Activated CD8-positive, alpha-beta memory T cell treated with anti-CD3 and anti-CD28 coated beads for 1 hour (primary cell): ENCODE measurements at places on chromosomes 7 and 10.

DNA sequence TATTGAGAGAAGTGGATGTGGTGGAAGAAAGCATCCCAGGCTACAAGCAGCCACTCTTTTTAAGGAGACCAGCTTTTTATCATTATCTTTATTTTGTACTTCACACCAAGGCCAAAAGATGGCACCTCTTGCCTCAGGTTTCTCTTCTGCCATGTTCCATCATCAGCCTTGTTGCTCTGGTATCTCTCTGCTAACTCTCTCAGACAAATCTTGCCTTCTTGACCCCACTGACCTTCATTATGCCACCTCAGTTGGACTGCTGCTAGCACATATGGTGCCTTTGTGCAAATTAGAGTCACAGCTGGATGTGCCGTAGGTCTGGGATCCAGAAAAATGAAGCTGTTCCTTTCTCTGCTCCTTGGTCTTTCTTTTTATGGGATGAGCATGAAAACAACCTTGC is 47.1 kb upstream of the DYNC1I1 start:
- no peak for DNase-seq

DNA sequence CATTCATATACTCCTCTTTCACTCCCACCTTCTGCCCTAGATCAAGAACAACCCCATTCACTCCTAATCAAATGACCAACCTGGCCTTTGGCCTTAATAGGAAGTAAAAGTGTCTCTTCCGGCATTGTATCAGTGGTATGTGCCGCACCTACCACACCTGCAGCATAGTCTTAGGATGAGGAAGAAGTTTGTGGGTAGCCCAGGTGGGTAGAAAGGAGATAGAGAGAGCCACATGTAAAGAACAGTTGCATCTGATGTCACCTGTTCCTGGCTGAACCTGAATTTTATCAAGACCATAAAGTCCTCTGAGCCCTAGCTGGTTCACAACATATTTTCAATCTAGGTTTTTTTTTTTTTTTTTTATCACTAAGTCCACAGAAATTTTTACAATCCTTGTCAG is 55.5 kb upstream of the PTPN12 start:
- DNase-seq, result no peak

DNA sequence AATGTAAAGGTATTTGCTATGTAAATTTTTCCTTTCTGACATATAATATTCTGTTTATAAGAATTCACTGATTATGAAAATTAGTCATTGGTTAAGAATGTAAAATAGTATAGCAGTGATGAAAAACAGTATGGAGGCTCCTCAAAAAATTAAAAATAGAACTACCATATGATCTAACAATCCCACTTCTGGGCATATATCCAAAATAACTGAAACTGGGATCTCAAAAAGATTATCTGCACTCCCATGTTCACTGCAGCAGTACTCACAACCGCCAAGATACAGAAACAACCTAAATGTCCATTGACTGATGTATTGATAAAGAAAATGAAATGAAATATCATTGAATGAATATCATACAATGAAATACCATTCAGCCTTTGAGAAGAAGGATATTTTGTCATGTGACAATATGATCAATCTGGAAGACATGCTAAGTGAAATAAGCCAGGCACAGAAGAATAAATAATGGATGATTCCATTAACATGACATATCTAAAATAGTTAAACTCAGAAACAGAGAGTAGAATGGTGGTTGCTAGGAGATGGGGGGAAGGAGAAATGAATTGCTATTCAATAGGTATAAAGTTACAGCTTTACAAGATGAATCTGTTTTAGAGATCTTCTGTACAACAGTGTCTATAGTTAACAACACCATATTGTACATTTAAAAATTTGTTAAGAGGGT is 14.0 kb downstream of the C10orf88 start:
- DNase-seq, result no peak

- DNase-seq, result no peak
Observed at GRCh38 chr7:56447864-56448693, 331.9 kb upstream of the NUPR2 start.

GRCh38 chr10:58262766-58263165 is 4.9 kb downstream of the IPMK start:
- DNase-seq, result no peak

GRCh38 chr7:30038196-30038980 is 10.2 kb downstream of the PLEKHA8 start:
- DNase-seq, result no peak

- DNase-seq, result no peak
Observed at GRCh38 chr7:127873151-127873550, 158.1 kb downstream of the LRRC4 start.

GRCh38 chr10:50392426-50392825 is 141.1 kb upstream of the ASAH2 start:
- no peak for DNase-seq

- no peak for DNase-seq
Observed at GRCh38 chr7:131244259-131244852, 83.3 kb upstream of the MKLN1 start.

- no peak for DNase-seq
Observed at GRCh38 chr10:126596472-126597016, 73.9 kb downstream of the C10orf90 start.

DNA sequence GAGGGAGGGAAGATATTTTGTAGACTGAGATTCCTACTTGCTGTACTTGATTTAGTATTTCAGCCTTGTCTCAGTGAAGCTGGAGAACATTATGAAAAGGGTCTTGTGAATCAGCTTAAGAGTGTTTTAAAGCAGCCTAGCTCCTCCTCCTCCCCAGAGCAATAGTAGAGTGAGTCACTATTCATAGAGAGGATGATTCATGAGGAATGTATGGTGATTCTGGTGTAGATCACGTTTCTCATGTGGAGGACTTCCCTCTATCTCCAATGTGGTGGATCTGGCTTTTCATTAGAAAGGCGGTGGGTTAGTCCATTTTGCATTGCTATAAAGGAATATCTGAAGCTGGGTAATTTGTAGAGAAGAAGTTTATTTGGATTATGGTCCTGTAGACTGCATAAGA is 340.1 kb upstream of the CHRM2 start:
- no peak for DNase-seq

DNA sequence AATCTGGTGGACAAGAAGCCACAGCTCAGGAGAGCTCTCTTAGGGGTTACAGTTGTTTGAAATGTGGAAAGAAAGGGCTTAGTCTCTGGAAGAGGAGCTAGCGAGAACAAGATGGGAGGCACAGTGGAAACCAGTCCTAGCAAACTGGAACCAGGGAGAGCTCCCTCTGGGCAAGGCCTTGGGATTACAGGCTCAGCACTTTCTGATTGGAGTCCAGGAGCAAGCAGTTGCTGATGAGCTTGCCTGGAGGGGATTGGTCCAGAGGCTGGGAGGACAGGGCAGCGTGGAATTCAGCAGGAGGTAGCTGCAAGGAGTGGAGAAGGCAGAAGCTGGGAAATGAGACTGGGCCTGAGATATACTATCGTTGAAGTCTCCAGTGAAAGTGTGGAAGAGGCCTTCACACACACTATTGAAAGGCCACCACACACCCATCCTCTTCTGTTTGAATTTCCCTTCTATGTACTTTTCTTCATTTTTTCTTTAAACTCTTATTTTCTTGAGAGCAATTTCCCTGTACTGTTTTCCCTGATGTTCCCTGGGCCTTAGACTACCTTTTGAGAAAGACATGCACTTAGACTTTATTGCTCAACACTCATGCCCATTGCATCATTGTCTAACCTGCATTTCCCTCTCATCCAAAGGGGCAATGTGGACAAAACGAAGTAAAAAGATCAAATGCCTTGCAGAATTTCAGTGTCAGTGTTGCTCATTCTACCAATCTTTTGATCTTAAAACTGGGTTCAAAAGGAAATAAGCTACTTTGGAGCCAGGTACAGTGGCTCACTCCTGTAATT is 57.8 kb upstream of the LANCL2 start:
- no peak for DNase-seq

DNA sequence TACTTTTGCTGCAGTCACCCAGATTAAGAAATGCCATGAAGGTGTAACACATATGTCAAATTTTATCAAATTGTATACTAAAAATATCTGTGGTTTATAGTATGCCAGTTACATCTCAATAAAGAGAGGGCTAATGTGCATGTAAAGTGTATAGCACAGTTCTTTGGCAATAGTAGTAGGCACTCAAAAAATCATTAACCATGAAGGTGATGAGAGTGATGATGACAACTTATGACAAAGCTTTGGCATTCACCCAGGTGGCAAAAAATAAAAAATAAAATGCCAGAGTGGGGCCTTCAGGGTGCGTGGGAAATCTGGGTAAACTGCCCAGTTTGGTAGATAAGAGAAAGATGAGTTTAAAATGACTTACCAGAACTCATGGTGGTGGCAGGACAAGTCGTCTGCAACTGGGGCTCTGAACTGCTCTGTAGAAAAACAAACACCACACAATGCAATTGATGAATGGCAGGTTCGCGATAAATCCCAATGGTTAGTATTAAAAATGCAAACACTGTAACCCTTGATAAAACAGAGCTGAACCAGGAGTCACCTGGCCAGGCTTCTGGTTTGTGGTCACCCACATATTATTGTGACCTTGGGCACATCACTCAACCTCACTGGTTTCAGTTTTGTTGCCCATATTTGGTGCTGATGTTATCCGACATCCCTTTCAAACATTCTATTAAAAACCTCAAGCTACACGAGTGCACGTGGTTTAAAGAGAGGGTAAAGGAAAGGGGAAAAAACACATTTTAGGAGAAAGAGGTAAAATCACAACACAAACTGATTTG is 120.2 kb downstream of the SORBS1 start:
- DNase-seq, result no peak

GRCh38 chr10:131972474-131973071 is 9.2 kb downstream of the BNIP3 start:
- no peak for DNase-seq

- DNase-seq, result no peak
Observed at GRCh38 chr10:154348-154747, 19.1 kb downstream of the ZMYND11 start.

DNA sequence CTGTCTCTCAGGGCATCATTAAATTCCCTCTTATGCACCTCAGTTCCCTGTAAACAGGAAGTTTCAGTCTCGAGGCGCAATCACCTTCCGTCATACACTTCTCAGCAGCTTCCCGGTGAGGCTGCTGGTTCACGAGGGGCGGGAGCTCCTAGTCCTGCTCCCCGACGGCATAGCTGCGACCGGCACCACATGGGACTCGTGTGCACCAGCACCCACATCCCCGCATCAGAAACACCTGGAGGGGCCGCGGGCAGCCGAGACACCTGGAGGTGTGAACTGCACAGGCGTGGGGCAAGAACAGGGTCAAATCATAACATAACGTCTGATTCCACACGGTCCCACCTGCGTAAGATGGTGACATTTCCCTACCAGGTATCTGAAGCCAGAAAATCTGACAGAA is 52.7 kb downstream of the DIP2C start:
- DNase-seq, result no peak

GRCh38 chr7:116180302-116180701 is 30.0 kb upstream of the TES start:
- no peak for DNase-seq

- no peak for DNase-seq
Observed at GRCh38 chr7:15832996-15833395, 146.5 kb upstream of the MEOX2 start.

DNA sequence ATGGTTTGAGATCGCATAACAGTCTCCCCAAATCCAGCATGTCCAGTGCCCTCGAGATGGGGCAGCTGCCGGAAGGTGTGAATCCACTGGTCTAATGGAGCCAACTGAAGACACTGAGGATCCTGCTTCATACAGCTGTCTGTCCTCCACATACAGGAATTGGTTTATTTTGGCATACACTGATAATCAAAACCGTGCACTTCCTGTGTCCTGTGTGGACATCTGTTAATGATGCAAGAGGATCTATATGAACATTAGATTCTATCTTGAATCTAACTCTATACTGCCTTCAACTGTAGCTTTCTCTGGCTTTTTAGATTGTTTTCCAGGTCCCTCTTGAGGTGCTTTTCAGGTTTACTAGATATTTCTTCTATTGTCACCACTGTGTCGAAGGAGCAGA is 3.0 kb upstream of the JAZF1 start:
- DNase-seq, result no peak

- no peak for DNase-seq
Observed at GRCh38 chr7:23356726-23357125, 57.6 kb downstream of the MALSU1 start.

DNA sequence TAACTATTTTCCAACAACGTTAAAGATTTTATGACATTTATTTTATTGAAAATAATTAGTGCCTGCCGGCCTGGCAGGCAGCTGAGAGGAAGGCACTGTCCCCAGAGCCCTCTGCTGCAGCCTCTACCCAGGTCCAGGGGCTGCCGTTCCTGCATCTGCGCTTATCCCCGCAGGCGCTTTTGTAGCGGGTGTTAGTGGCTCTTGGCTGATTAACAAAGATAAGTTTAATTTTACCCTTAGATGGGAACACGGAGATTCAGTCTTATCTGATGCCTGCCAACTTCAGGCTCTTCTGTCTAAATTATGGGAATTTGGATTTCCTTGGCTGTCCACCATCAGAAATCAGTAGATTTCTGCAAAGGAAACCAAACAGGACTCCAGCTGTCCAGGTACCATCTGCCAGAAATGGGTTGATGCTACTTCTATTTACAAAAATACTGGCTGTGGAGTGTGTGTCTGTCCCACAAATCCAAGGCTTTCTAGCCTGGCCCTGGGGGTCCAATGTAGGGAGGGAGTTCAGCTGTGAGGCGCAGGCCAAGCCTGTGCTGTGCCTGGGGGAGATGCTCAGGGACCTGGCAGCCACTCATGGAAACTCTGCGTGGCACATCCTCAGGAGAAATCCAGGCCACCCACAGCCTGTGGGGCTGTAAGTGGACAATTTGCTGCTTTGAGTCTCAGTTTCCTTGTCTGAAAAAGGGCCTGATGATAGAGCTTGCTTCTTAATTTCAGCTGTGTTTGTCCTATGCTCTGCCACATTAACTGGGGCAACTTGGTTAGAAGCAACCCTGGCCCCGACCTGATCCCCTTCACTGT is 62.0 kb upstream of the IGFBP3 start:
- no peak for DNase-seq

GRCh38 chr10:119030421-119031250 is 1.1 kb downstream of the NANOS1 start:
- peak; percentile 6 for DNase-seq

DNA sequence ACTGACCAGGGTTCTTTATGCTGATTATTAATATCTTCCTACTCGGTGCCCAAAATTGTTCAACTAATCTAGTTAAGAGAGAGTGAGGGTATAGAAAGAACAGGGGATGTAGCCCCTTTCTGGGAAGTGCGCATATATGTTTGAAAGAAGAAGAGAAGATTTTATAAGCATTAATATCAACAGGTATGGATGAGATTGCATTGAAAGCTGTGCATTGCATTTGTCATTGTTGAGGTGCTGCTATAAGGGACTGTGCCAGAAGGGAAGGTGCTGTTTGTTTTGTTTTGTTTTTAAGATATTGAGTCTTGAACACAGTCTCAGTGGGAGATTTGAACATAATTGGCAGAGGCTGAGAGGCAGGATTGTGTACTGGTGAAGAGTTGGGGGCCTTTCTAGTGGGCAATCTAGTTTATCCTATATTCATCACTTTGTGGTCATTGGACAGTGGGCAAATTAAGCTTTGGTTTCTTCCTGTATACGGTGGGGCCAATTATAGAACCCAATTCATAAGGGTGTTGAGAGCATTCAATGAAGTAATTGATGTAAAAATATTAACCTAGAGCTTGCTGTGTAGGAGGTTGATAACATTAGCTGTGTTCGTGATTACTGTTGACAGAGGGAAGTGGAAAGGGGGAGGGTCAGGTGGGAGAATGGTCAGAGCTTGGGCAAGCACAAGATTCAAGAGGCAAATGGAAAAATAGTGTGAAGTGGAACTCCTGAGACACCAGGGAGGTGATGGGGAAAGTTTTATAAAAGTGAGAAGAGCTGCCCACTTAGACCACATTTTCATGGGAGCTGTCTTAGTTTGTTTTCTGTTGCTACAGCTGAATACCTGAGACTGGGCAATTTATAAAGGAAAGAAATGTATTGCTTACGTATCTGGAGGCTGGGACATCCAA is 19.9 kb upstream of the PCGF5 start:
- no peak for DNase-seq
